ENCODE measurements at places on chromosomes 6 and 20. TPM values are rescaled to one million over a fixed set of nuclear protein-coding genes. Genes with fewer than 3 reads are reported as not detected.

PSORS1C2 gene
- not detected for total RNA-seq

DNA sequence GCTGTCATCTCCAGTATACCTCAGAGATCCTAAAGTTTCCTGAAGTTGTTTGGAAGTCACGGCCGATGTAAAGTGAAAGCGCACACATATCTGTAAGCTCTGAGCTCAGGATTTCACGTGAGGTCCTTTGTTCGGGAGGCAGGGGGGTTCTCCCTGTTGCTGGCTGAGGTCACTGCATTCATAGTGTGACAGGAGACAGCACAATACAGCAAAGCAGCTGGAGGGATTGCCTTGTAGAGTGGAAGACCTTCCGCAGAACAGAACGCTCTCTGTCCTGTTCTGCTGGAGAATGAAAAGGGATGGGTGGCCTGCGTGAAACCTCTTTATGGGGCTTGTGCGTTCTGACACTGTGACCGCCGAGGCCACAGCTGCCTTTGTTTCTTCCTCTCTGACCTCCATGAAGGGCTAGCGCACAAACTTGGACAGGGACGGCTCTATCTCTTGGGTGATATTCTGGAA lies 13.4 kb upstream of the SERPINB1 start:
- DNase-seq, result no peak

DNA sequence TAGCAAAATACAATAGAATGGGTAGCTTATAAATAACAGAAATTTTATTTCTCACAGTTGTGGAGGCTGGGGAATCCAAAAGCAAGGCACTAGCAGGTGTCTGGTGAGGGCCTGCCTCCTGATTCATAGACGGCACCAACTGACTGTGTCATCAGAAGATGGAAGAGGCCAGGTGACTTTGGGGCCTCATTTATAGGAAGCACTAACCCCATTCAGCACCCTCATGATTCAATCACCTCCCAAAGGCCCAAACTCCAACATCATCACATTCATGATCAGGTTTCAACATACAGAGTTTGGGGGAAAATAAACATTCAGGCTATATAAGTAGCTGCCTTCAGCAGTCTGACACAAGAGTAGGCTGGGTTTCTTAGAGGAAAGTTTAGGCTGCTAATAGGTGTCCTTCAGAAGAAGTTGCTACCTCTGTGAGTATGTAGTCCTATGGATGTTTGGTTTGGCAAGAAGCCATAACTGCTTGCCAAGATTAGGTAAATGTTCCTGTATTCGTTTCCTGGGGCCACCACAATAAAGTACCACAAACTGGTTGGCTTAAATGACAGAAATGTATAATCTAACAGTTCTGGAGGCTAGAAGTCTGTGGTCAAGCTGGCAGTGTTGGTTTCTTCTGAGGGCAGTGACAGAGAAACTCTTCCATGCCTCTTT lies 48.8 kb downstream of the NT5E start:
- no peak for DNase-seq

DNA sequence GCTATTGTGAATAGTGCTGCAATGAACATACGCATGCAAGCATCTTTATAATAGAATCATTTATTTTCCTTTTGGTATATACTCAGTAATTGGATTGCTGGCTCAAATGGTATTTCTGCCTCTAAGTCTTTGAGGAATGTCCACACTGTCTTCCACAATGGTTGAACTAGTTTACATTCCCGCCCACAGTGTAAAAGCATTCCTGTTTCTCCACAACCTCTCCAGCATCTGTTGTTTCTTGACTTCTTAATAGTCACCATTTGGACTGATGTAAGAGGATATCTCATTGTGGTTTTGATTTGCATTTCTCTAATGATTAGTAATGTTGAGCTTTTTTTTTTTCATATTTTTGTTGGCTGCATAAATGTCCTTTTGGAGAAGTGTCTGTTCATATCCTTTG lies 208.7 kb downstream of the PHF3 start:
- no peak for DNase-seq

DNA sequence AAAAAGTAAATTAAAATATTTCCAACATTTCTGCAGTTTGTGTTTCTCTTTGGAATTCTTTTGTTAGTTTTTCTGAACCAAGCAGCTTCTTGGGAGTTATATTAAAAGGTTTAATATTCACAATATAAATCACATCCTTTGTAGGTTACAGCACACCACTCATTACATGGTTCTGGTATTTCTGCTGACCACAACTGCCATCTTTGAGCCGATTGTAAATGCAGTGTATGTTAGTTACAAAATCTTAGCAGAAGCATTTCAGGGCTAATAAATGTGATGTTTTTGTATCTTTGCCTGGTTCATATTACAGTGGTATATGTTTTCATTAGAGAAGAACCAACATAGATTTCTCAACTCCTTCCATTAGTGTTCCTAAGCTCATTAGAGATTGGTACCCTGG lies 19.1 kb upstream of the TSHZ2 start:
- DNase-seq, result no peak

CYP39A1 gene
- total RNA-seq, result 10.2 TPM

DNA sequence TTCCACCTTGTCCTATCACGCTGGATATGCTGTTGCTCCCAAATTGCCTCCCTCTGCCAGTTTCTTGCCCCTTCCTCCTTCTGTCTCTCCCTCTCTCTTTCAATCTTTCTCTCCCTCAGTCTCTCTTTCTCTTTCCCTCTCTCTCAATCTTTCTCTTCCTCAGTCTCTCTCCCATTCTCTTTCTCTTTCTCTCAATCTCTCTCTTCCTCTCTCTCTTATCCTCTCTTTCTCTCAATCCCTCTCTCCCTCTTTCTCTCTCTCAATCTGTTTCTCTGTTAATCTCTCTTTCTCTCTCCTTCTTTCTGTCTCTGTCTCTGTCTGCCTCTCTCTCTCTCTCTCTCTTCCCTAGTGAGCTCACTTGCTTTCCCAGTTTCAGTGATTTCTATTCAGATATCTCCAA lies 245.8 kb downstream of the ESR1 start:
- DNase-seq, result no peak

SLC22A7 gene
- total RNA-seq, result not detected
